Fibroblast of skin of back (primary cell): ENCODE measurements at places on chromosomes 1 and 21.

GRCh38 chr1:221497046-221497445, 244.8 kb downstream of the DUSP10 start:
- DNase-seq: no peak

GRCh38 chr1:64243757-64244080, 40.3 kb downstream of the UBE2U start:
- DNase-seq: no peak

GRCh38 chr1:170664828-170665612, 1.1 kb downstream of the PRRX1 start:
- peak; percentile 69 for DNase-seq

DNA sequence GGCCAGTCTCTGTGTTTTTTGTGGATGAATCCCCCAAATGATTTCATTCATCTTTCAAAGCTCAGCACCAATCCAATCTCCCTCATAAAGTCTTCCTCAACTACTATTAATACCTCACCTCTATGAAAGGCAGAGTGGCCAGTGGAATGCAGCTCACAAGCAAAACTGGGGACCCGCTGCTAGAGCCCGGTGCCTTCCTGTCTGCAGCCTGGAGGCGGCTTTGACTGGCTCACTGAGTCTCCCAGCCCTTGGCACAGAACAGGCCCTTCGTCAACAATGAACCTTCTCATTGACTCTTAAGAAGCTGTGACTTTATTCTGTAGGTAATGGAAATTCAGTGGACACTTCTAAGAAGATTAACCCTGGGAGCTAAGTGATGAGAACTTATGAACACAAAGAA, 86.8 kb upstream of the RAB4A start:
- DNase-seq: no peak

DNA sequence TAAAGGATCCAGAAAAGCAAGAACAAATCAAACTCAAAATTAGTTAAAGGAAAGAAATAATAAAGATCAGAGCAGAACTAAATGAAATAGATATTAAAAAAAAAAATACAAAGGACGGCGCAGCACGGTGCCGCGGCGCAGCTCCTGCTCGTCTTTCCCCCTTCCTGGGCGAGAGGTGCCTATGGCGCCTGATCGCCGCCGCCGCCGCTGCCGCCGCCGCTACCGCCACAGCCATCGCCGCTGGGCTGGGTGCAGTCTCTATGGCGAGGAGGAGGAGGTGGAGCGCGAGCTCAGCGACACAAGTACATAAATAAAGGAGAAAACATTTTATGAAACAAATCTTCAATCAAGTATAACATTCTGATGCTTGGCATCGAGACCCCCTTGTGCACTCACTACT, 77.6 kb upstream of the VANGL1 start:
- peak; percentile 6 for DNase-seq

GRCh38 chr1:3850857-3851256, 6.2 kb downstream of the CEP104 start:
- DNase-seq: no peak

GRCh38 chr1:95257758-95258157, 23.7 kb downstream of the RWDD3 start:
- peak; percentile 8 for DNase-seq

DNA sequence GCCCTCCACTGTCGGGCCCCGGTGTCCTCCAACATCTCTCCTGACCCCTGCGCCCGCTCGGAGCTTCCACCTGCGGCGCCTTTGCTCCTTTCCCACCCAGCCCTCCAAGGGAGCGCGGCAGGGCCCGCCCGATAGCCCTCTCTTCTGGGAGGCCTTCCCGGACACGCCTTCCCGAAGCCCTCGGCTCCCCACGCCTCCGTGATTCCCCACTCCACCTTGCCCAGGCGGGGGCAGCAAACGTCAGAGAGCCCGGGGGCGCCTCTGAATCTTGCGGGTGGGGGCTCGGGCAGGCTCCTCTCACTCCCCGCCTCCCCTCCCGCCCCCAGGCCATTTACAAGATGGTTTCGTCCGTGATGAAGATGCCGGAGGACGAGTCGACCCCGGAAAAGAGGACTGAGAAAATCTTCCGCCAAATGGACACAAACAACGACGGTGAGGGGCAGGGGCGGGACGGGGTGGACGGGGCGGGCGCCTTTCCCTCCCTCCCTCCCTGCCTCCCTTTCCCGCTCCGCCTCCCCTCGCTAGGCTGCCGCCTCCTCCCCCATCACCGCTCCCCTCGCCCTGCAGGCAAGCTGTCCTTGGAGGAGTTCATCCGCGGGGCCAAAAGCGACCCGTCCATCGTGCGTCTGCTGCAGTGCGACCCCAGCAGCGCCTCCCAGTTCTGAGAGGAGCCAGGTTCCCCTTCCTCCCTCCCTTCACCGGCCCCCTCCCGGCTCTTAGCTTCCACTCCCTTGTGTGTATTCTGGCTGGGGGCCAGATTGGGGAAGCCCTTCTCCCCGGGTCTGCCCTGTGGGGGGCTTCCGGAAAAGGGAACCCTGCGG, 7.1 kb downstream of the HPCA start:
- DNase-seq: peak; percentile 22

GRCh38 chr1:60034999-60035398, 38.6 kb downstream of the C1orf87 start:
- no peak for DNase-seq

- DNase-seq: peak; percentile 71
Observed at GRCh38 chr1:208595745-208596144, 351.6 kb upstream of the PLXNA2 start.
